ENCODE measurements at places on chromosomes 4 and X.

DNA sequence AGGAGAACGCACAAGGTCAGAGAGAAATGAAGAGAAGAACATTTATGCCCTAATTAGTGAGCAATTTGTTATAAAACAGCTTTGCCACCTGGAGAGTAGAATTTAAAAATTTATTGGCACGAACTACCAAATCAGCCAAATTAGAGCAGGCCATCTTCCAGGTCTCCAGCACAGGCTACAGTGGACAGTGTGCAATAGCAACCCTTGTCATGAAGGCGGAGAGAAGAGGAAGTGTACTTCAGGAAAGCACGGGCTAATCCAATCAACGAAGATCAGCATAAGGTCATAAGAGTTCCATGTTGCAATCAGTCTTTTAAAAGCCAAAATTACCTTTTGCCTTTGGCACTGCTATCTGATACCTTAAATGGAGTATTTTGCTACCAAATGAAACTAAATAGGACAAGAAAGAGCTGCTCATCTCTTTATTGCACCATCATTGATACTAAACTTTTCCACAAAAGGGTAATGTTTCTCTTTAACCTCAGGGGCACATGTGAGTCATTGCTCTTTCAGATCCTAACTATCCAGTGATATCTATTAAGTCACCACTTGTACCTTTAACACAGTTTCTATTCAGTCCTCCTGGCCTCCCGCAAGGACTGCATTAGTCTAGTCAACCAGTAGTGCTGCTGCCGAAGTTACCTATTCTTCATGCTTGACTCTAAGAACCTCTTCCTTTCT is 19.9 kb downstream of the ANK2 start:
- no peak for DNase-seq

GRCh38 chr4:174869339-174869738 is 40.3 kb upstream of the GLRA3 start:
- no peak for DNase-seq

DNA sequence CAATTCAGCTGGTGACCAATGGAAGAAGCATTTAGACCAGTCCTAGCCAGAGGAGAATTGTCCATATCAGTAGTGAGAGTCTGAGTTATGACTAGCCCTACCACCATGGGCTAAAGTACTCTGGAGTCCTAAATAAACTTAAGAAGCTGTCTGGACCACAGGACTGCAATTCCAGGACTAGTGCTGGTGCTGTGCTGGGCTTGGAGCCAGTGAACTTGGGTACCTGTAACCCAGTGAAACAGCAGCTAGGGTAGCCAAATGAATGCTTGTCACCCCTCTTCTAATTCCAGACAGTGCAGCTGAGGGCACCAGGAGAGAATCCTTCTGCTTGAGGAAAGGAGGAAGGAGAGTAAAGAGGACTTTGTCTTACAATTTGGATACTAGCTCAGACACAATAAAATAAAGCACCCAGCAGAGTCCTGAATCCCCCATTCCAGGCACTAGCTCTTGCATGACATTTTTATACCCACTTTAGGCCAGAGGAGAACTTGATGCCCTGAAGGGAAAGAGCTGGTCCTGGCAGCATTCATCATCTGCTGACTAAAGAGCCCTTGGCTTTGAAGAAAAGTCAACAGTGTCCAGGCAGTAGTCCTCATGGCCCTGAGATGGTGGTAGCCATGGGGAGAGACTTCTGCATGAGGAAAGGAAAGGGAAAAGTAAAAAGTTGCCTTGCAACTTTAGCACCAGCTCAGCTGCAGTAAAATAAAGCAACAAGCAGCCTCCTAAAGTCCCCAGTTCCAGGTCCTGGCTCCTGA is 2675.7 kb downstream of the PCDH7 start:
- DNase-seq, result no peak

- DNase-seq, result no peak
Measured at GRCh38 chr4:57548856-57549255, 438.7 kb upstream of the IGFBP7 start.

DNA sequence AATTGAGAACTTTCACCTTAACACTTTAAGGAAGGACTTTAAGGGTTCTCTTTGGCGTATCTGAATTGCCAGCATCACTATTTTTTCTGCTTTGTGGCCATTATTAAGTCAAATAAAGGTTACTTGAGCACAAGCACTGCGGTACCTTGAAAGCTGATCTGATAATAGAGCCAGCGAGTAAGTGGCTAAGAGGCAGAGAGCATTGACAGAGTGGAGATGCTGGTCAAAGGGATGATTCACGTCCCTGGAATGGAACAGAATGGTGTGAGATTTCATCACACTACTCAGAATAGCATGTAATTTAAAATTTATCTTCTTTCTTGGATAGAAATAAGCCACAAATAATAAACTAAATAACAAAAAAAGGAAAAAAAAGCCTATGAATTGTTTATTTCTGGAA is 57.1 kb upstream of the NPFFR2 start:
- no peak for DNase-seq

DNA sequence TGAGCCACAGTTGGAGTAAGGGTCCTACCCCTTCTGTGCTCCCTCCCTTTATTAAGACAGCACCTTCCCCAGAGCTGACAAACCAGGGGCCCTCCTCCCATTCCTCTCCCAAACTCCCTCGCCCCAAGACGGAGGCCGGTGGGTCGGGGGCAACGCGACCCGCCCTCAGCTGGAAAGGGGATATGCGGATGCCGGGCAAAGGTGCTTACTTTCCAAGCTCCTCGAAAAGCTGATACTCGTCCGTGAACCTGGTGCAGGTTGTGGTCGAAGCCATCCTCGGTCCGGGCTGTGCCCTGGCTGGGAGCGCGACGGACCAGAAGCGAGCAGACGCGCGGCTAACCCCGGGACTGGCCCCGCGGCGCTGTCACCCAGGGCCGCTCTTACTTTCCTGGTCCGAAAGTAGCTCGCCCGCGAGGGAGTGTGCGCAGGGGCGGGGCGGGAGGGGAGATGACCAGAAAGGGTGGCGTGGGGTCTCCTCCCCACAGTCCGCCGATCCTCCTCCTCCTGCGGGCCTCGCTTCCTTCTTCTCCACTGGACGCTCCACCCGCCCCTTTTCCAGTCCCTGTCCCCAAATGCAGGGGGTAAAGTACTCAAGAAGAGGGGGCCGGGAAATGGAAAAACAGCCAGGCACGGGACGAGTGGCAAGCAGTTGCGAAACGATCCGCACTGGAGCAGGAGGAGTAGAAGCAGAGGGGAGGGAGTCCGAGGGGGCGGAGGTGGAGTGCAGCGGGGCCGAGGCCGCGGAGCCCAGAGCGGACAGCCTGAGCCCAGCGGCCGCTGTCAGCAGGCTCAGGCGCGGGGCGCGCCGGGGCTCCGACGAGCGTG is 531 bp downstream of the CAMK2D start:
- no peak for DNase-seq

- DNase-seq, result no peak
Measured at GRCh38 chr4:152328582-152328981, 207.3 kb downstream of the FBXW7 start.

GRCh38 chrX:39625810-39626209 is 471.9 kb downstream of the BCOR start:
- DNase-seq, result no peak

DNA sequence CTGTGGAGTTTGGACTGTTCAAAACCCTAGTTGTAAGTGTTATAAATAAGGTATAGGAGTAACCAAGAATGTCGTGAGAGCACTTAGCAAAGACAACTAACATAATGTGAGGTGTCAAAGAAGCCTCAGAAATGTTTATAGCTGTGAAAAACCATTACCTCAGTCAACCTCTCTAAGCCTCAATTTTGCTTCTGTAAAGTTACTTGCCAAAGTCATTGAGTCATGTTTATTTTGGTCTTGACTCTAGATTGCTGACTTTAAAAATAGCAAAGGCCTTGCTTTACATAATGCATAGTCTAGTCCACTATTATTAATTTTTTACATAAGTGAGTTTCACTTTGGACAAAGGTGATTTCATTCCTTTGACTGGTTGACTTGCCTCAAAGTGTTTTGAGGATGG is 257.6 kb upstream of the CXXC4 start:
- DNase-seq, result no peak

DNA sequence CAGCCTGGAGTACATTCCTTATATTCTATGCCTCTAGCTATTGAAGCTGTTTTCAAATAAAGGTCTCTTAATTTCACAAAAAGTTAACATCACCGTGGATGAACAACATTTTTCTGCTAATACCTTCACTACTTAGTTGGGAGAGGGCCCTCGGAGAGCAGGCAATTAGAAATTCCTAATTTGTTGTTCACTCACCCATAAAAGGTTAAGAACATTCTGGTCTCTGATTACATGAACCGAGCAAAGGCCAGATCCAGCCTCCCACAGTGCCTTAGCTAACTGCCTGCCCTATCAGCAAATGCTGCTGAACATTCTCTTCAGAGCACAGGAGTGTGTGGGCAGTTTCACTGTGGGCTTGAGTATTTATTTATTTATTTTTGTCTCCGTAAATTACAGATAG is 36.0 kb upstream of the TTC29 start:
- DNase-seq, result no peak

GRCh38 chr4:118969359-118969758 is 80.7 kb downstream of the SYNPO2 start:
- DNase-seq, result no peak

- no peak for DNase-seq
Measured at GRCh38 chr4:43379016-43379415, 486.5 kb downstream of the GRXCR1 start.

DNA sequence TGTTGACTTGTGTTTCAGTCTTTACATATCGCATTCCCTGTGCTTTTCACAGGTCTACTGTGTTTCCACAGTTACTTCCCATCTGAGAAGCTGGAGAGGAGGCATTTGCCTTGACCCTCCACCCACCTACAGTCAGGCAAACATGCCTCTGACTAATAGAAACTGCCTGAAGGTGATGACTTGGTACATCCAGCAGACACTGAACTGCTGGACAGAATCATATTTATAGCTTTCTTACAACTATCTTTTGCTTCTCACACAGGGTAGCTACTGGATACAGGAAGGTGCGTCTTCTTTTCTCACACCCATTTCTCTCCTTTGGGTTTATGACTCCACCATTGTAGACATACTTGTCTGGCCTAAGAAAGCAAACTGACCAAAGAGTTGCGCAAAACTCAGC is 58.0 kb downstream of the VGLL1 start:
- DNase-seq, result no peak

DNA sequence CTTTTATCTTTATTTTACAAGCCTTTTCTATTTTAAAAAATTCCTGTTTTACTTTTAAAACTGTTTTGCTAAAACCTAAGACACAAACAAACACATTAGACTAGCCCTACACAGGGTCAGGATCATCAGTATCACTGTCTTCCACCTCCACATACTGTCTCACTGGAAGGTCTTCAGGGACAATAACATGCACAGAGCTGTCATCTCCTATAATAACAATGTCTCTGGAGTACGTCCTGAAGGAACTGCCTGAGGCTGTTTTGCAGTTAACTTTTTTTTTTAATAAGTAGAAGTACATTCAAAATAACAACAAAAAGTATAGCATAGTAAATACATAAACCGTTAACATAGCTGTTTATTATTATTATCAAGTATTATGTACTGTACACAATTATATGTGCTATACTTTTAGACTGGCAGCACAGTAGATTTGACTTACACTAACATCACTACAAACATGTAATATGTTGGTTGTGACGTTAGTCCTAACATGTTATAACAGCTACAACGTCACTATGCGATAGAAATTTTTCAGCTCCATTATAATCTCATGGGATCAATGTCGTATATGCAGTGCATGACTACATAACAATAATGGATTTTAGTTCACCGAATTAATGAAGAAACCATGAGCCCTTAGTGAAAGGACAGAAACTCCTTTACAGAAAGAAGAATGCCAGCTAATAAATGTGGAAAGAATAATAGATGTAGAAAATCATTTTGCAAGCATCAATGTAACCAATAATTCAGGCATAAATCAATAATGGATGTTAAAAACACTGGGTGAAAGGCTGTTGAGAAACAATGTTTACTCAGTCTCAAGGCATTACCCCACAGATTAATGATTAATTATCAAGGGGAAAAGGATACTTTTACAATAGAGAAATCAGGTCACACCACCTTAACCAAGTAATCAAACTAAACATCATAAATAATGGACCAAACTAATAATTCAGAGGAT is 49.2 kb downstream of the FBXW7 start:
- DNase-seq, result no peak

- DNase-seq, result no peak
Measured at GRCh38 chr4:25958110-25958509, 44.1 kb downstream of the SMIM20 start.

- DNase-seq, result no peak
Measured at GRCh38 chrX:120725874-120726273, 96.0 kb upstream of the C1GALT1C1 start.

- DNase-seq, result no peak
Measured at GRCh38 chr4:1960170-1960825, 48.5 kb downstream of the NELFA start.

DNA sequence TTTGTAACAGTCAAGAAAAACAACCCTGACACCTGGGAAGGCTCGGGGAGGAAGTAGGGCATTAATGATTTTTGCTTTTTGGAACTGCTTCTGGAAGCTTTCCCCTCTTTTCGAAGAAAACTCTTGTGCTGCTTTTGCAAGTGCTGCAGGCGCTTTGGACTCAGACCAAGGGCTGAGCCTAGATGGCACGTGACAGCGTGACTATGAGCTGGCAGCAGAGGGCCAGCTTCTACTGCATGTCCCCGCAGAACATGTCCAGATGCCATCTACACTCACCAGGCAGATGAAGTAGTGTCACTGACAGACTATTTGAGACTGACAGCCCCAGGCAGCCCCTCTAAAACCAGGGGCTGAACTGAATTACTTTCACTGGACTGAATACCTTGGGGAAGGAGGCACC is 6.2 kb downstream of the NR0B1 start:
- no peak for DNase-seq

GRCh38 chr4:87530868-87531267 is 1.7 kb upstream of the SPARCL1 start:
- DNase-seq, result no peak

DNA sequence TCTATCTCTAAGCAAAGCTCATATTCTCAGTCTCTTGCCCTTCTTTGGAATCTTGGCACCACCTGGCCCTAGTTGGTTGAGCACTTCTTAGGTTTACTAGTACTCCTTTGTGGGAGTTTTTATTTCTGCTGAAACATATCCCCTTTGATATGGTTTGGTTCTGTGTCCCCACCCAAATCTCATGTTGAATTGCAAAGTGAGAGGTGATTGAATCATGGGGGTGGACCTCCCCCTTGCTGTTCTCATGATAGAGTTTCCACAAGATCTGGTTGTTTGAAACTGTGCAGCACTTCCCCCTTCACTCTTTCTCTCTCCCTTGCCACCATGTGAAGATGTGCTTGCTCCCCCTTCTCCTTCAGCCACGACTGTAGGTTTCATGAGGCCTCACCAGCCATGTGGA is 22.2 kb upstream of the SYNPO2 start:
- DNase-seq, result no peak

DNA sequence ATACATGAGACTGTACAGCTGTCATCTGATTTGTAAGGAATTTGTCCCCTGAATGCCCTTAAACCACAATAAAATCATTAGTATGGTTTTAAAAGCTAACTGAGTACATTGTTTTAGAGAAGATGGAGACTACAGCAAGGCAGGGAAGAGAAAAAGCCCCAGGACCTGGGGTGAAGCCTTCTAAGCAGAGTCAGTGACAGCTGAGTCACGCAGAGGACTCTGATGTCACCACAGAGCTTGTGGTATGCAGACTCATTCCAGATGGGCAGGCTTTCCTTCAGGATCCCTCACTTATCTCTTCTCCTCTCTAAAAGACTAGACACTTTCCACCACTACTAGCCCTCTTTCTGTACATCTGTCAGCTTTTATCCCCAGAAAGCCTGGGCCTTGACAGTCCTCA is 97.1 kb upstream of the ATOH1 start:
- DNase-seq, result no peak
